ENCODE measurements at places on chromosomes 11 and 22.
A peak's percentile ranks its signal among the peaks of the same experiment; 100 is the strongest.

GRCh38 chr11:126194121-126194543 is 17.3 kb downstream of the RPUSD4 start:
- DNase-seq: no peak

- no peak for DNase-seq
Observed at GRCh38 chr11:70556884-70557741, 158.8 kb downstream of the CTTN start.

DNA sequence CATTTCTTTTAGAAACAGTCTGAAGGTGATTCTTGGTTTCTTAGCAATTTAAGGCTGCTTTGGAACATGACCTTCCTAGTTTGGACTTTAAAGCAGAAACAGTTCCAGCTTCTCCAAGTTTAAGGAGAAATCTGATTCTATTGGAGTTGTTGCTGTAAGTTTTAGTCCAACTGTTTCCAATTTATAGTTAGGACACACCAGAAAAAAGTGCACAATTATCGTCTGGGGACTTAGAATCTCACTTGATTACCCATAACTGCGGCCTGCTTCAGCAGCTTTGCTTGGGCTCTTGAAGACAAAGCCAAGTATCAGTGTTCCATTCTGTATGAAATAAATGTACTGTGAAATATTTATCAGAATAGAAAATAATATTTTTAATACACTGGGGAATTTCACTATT is 246.6 kb downstream of the TMEM135 start:
- no peak for DNase-seq

GRCh38 chr11:75031771-75032549 is 43.2 kb downstream of the NEU3 start:
- peak; percentile 35 for DNase-seq

GRCh38 chr11:100563541-100564280 is 123.4 kb upstream of the ARHGAP42 start:
- no peak for DNase-seq

GRCh38 chr11:73783483-73784020 is 4.1 kb upstream of the MRPL48 start:
- DNase-seq: no peak

DNA sequence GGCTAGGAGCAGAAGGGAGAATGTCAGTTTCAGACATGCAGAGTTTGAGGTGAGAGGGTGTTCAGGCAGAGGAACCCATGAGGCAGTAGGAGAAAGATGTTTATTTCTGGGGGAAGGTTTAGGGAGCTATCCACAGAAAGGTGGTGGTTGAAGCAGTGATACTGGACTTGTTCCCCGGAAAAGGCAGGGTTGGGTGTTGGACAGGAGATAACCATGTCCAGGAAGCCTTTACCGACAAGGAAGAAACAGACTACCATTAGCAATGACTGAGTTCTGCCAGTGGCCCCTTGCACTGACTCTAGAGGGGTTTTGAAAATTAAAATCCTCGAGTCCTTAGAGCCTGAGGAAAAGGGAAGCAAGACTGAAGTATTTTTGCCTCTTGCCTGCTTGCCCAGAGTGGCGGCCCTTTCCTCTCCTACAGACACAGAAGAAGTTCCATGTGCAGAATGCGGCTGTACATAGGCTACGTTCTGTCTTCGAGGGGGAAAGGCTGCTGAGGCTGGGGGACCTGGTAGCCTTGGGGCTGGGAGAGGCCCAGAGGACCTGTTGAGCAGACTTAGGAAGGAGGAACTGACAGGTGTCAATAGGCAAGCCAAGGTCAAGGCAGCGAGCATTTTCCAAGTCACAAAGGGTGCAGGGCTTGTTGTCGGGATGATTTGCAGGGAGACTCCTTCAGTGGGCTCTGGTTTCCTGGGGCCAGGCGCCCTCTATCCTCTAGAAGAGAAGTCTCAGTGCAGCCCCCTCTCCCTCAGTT is 146.7 kb downstream of the LDLRAD3 start:
- no peak for DNase-seq

GRCh38 chr22:21009638-21010425 is 5.1 kb upstream of the P2RX6 start:
- DNase-seq: no peak

DNA sequence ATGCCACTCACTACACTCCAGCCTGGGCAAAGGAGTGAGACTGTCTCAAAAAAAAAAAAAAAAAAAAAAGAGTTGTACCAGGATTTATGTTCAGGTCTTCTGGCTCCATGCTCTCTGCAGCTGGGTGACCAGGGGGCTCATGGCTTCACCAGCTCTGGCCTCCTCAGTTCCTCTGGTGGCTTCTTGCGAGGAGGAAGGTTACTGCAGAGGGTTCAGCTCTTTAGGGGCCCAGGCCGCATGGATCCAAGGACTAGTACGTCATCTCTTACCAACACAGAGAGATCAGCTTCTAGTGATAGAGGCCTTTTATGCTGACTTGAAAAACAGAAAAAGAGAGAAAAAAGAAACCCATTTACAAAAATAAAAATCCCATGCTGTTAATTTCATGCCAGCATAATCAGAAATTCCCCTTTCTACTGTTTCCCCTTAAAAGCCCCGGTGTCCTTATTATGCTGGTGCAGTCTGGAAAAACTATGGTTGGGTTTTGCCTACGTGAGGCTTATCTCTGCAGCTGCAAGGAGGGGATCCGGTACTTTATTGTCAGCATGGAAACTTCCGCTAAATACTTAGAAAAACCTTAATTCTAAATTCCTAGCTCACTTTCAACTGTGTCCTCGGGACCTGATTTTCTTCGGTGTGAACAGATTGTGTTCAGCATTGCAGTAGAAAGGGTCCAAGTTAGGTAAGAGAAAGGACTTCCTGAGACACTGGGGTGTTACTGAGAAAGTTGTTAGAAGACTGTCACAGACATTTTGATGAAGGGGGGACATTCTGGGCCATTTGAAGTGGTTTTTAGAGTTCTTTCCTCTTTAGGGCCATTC is 13.7 kb downstream of the ZBTB16 start:
- DNase-seq: no peak

GRCh38 chr11:8706673-8707432 is 24.3 kb downstream of the RPL27A start:
- DNase-seq: no peak

DNA sequence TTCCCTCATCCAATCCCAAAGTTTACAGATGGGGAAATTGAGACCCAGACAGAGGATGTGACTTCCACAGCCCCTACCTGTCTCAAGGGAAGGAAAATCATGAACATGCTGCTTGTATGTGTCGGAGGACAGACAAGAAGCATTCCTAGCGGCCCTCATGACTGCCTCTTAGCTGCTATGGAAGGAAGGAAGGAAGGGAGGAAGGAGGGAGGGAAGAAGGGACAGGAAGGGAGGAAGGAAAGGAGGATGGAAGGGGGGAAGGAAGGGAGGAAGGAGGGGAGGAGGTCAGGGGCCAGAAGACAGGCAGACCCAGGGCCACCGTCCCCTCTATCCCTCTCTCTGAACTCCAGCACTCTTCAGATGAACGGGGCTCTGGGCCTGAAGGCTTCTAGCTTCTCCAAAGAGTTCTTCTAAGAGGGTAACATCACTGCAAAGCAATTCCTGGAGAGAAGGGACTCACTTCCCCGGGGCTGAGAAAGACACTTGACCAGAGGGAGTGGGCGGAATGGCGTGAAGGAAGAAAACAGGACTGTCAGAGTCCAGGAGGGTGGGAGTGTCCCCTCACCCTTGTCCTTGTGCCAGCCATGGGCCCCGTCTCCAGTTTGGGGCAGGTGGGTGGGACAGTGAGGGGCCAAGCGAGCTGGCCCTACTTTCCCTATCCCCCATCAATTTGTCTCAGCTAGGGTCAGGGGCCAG is 149.4 kb downstream of the FEZ1 start:
- no peak for DNase-seq

DNA sequence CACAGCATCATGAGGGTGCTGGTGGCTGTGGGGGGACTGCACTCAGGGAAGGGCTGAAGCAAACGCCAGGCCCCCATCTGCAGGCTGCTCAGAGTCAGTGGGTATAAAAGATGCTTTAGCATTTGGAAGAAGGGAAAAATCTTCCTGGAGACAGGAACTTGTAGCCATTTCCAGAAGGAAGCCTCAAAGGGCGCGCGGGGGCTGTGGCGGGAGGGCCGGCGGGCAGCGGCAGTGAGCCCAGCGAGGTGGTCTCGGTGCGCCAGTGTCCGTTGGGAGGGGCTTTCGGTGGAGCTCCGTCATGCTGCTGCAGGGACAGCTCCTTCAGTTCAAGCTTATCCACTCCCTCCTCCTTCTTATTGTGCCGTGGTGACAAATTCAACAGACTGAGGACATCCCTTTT is 63.0 kb upstream of the PITPNB start:
- no peak for DNase-seq

DNA sequence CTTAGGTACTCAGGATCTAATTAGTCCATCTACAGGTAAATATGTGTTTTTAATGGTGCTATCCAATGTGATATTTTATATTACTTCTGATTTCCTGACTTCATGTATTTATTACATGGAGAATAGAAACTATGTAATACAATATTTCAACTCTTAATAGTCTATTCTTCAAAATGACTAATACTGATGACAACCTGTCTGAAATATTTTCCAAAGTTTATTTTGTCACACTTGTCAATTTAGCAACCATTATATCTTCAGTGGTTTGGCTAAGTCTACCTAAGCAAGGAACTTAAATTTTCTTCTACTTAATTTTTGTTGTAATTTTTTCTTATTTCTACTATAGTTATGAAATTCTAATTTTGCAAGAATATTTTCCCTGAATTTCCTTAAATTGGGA is 55.0 kb upstream of the CNTN5 start:
- no peak for DNase-seq

- no peak for DNase-seq
Observed at GRCh38 chr11:64880240-64881001, 2.0 kb upstream of the EHD1 start.

DNA sequence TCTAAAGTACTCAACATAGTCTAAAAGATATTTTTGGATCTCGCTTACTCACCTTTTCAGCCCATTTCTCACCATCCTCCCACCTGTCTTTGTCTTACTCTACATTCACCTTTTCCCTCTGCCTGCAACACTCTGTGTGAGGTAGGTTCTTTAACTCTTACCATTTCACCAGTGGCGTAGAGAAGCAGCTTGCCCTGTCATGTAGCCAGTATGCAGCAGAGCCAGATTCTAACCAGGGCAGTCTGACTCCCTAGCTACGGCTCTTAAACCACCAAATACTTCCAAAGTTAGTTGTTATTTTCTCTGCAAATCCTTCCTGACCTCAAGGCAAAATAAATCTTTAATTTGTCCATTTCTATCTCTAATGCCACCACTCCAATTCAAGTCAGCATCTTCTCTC is 7.5 kb downstream of the ALG8 start:
- no peak for DNase-seq

GRCh38 chr11:7600205-7600775 is 73.0 kb downstream of the CYB5R2 start:
- DNase-seq: no peak

- no peak for DNase-seq
Observed at GRCh38 chr11:129237456-129237855, 45.3 kb upstream of the ARHGAP32 start.

- DNase-seq: no peak
Observed at GRCh38 chr11:9568854-9569587, 4.4 kb upstream of the WEE1 start.

DNA sequence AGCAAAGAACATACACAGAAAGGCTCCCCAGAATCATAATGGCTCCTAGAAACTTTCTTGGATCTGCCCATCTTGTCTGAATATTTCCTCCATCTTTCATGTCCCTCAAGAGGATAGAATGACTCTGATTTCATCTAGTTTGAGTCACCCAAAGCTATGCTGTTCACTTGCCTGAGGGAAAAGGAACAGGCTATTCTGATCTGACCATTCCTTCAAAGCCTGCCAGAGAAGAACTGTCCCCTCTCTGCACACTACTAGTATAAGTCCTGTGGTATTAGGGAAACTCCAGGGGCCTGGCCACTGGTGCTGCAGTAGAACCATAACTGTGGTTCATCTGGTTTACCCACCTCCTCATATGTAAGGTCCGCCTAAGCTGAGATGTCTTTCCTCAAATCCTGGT is 2.4 kb upstream of the PATE1 start:
- no peak for DNase-seq

- DNase-seq: no peak
Observed at GRCh38 chr11:68282141-68282860, 10.5 kb upstream of the C11orf24 start.

GRCh38 chr11:9130297-9130696 is 38.9 kb upstream of the SCUBE2 start:
- DNase-seq: no peak

GRCh38 chr11:19785265-19785664 is 72.6 kb downstream of the NAV2 start:
- DNase-seq: no peak

GRCh38 chr11:130861902-130862860 is 54.1 kb downstream of the SNX19 start:
- DNase-seq: peak; percentile 71

GRCh38 chr11:102115557-102115956 is 5.3 kb downstream of the YAP1 start:
- DNase-seq: no peak

- DNase-seq: peak; percentile 70
Observed at GRCh38 chr22:49962012-49962750, 1.6 kb downstream of the PIM3 start.

Measured in stimulated activated CD8-positive, alpha-beta memory T cell treated with anti-CD3 and anti-CD28 coated beads, Interleukin-2, amount 100 ng/mL, for 1 hour (primary cell).